Activated CD4-positive, alpha-beta T cell treated with anti-CD3 and anti-CD28 coated beads, Interleukin-2, amount 50 U/mL, for 48 hours (primary cell): ENCODE measurements at places on chromosomes 11 and 22.

DNA sequence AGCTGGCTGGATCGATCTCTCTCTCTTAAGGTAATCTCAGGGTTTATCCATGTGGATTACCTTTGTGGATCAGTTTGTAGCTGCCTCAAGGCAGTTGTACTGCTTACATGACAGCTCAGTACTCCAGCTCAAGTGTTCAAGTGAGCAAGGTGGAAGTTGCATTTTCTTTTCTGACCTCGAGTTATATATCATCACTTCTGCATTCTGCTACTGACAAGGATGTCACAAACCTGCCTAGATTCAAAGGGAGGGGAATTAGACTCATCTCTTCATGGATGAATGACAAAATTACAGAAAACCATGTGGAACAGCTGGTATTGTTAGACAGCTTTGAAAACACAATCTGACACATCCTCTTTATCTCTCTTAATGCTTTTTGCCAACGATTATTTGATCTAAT, 6.1 kb upstream of the TCN2 start:
- DNase-seq = no peak

DNA sequence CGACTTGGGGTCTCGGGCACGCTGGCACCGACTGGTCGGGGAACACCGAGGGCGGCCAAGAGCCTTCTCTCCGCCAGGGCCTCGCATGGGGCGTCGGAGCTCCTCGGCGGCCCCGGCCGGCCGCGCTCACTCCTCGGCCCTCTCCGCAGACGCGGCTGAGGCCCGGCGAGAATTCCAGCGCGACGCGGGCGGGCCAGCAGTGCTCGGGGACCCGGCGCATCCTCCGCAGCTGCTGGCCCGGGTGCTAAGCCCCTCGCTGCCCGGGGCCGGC, 5.6 kb downstream of the TBX1 start:
- no peak for DNase-seq

DNA sequence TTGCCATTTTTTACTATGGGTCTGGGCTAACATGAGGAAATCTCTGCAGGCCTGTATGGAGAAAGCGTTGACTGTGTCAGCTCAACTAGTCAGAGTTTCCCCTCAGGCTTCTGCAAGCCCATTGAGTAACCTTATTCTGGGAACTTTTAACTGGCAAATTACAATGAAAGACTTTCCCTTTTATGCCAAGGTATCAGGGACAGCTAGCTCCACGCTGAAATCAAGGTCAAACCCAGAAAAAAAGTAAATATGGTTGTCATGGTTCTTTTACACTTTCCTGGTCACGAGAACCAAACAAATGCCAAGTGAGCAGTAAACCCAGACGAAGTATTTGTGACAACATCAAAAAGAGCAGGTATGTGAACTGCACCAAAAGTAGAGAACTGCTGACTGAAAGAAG, 13.8 kb downstream of the OSBP start:
- DNase-seq = no peak

- DNase-seq = no peak
These were observed 82.2 kb downstream of the FCHSD2 start for GRCh38 chr11:73059915-73060314.

- DNase-seq = no peak
These were observed 13.1 kb upstream of the TMEM123 start for GRCh38 chr11:102465696-102466095.
